Activated CD4-positive, alpha-beta memory T cell treated with anti-CD3 and anti-CD28 coated beads for 36 hours (primary cell): ENCODE measurements at places on chromosomes 3 and 15. TPM values are rescaled to one million over a fixed set of nuclear protein-coding genes. Genes with fewer than 3 reads are reported as not detected.

GRCh38 chr3:100089812-100090668, 24.3 kb downstream of the FILIP1L start:
- peak; percentile 45 for DNase-seq

GRCh38 chr3:69161587-69162307, 39.4 kb upstream of the LMOD3 start:
- no peaks in the 10 kb centered on the region for H3K36me3 ChIP-seq
- H3K27ac ChIP-seq, result no peak overlapping the region
- H3K4me1 ChIP-seq, result peaks cover 14% of the 10 kb centered on the region

DNA sequence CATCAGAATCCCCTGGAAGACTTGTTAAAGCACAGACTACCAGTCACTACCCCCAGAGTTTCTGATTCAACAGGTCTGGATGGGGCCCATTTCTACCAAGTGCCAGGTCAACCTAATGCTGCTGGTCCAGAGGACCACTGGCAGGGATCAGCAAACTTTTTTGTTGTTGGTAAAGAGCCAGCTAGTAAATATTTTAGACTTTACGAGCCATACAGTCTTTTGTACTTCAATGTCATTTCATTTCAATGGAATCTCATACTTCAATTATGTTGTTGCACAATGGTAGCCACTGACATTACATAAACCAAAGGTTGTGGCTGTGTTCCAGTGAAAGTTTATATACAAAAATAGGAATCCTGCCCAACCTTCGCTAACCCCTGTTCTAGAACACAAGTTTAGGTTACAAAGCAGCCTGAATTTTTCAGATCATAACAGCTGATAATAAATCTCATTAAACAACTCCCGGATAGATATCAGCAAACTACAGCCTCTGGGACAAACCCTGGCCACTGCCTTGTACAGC, 28.7 kb downstream of the ULK4 start:
- no peak overlapping the region for H3K4me3 ChIP-seq
- DNase-seq, result no peak
- H3K4me1 ChIP-seq, result no peaks in the 10 kb centered on the region
- no peak overlapping the region for H3K27ac ChIP-seq

GRCh38 chr15:67838789-67839332, 984 bp downstream of the RNU6-1 start:
- peak overlapping the region; percentile 7 for H3K4me3 ChIP-seq
- DNase-seq, result no peak
- H3K4me1 ChIP-seq, result peaks cover 49% of the 10 kb centered on the region
- H3K27me3 ChIP-seq, result peaks cover 30% of the 10 kb centered on the region

GRCh38 chr15:29688506-29689286, 133.6 kb downstream of the TJP1 start:
- H3K27ac ChIP-seq, result no peak overlapping the region
- no peaks in the 10 kb centered on the region for H3K36me3 ChIP-seq
- no peaks in the 10 kb centered on the region for H3K4me1 ChIP-seq
- no peak for DNase-seq
- no peak overlapping the region for H3K4me3 ChIP-seq
- H3K27me3 ChIP-seq, result peaks cover 6% of the 10 kb centered on the region

GRCh38 chr3:150232992-150233451, 175.1 kb upstream of the TSC22D2 start:
- H3K27me3 ChIP-seq, result no peaks in the 10 kb centered on the region
- no peaks in the 10 kb centered on the region for H3K4me1 ChIP-seq
- H3K4me3 ChIP-seq, result no peak overlapping the region

DNA sequence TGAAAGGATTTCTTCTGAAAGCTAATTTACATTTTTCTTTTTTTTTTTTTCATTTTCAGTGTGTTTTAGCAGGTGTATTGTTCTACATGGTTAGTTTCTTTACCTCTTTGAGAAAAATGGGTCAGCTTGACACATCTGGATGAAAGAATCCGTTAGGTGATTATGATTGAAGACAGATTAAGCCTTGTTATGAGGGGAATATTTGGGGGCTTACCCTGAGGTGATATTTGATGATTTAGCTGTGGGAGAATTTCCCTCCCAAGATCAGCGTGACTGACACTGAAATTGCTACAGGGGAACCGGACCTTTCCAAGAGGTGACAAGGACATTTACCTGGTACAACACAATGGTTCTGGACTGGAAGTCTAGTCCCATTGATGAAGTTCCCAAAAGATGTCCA, 147.5 kb downstream of the NFKBIZ start:
- no peak for DNase-seq
- H3K27me3 ChIP-seq, result peaks cover 7% of the 10 kb centered on the region
- H3K36me3 ChIP-seq, result no peaks in the 10 kb centered on the region
- H3K4me3 ChIP-seq, result no peak overlapping the region
- no peak overlapping the region for H3K27ac ChIP-seq

DNA sequence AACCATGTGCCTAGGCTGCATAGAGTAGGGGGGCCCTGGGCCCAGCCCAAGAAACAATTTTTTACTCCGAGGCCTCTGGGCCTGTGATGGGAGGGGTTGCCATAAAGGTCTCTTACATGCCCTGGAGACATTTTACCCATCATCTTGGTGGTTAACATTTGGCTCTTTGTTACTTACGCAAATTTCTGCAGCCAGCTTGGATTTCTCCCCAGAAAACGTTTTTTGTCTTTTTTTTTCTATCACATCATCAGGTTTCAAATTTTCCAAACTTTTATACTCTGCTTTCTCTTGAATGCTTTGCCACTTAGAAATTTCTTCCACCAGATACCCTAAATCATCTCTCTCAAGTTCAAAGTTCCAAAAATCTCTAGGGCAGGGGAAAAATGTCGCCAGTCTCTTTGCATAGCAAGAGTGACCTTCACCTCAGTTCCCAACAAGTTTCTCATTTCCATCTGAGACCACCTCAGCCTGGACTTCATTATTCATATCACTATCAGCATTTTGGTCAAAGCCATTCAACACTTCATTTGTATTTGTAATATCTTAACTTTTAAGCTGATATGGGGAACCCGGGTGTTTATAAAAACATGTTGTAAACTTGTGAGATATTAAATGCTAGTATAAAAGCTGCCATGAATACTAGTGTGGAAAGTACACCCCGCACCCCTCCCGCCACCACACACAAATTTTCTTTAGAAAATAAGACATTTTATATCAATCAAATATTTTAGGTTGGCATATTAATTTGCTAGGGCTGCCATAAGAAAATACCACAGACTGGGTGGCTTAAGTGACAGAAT, 56.0 kb upstream of the PLSCR4 start:
- no peaks in the 10 kb centered on the region for H3K36me3 ChIP-seq
- H3K27me3 ChIP-seq, result no peaks in the 10 kb centered on the region
- no peaks in the 10 kb centered on the region for H3K4me1 ChIP-seq
- H3K4me3 ChIP-seq, result no peak overlapping the region
- DNase-seq, result no peak

DNA sequence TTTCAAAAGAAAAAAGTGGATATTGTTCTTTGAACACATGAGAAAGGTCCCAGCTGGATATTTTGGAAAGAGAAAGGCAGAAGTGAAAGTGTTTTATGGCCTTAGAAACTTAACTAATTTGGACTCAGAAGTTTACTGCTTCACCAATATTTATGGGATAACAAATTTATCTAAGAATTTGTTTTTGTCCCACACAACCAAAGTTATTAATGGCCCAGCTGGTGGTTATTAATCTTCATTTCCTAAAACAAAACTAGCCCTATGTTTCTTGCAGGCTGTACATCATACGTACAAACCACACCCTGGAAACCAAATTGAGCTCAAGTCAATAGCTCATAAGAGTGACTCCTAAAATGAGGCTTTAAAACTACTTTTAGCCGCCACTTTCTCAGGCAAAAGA, 372.9 kb upstream of the LMCD1 start:
- H3K4me3 ChIP-seq, result no peak overlapping the region
- no peak overlapping the region for H3K27ac ChIP-seq
- peaks cover 3% of the 10 kb centered on the region for H3K27me3 ChIP-seq

DNA sequence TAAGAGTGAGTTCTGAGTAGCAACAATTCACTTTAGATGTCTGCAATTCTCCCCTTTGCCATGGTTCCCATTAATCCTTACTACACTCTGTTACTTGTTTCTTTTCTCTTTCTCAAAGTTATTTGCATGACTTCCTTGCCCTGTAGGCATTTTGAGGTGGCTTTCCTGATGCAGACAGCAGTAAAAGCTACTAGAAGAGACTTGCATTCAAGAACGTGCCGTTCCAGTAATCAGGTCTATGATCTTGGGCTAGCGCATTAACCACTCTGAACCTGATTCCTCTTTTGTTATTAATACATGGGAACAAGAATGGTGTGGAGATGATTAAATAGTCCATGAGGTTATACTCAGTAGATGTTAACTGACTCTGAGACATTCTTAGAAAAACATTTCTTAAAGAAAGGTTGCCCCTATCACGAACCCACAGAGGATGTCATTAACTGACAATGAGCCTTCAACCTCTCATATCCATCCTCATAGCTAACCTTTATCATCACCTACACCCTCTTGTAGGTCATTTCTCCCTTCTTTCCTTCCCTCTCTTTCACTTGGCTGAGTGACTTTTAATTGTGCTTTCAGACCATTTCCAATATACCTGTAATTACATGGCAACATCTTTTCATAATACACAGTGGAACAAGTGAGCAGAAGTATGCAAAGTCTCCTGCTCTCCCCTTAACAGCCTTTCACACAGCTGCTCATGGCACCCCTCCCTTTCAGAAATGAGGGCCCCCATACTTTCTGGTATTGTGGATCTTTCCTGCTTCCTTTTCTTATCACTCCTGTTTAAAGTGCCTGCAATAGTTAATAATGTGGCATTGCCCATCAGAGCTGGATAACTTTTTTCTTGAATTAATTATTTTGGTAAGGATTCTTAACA, 175.9 kb downstream of the CHST2 start:
- no peak overlapping the region for H3K27ac ChIP-seq
- no peaks in the 10 kb centered on the region for H3K36me3 ChIP-seq
- DNase-seq, result no peak
- no peaks in the 10 kb centered on the region for H3K27me3 ChIP-seq
- H3K4me3 ChIP-seq, result no peak overlapping the region

GRCh38 chr3:195001961-195002861, 268.7 kb downstream of the XXYLT1 start:
- H3K36me3 ChIP-seq, result no peaks in the 10 kb centered on the region
- no peak overlapping the region for H3K4me3 ChIP-seq
- no peaks in the 10 kb centered on the region for H3K4me1 ChIP-seq
- DNase-seq, result peak; percentile 36
- H3K27ac ChIP-seq, result no peak overlapping the region
- peaks cover 4% of the 10 kb centered on the region for H3K27me3 ChIP-seq

DNA sequence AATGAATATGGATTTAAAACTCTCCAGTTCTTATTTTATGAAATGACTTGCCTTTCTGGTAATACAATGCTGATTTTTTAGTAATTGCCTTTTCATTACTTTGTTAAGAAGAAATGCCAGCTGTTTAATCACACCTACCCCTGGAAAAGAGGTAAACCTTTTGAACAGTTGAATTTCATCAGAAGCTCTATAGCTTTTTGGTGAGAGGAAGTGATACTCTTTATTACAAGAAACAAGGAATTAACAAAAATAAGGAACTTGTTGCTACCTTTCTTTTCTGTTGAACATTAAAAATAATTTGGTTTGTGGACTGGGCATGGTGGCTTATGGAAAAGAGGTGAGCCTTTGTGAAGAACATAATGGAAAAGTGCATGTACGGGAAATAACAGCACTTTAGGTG, 19.7 kb downstream of the BLOC1S6 start:
- no peak for DNase-seq
- no peaks in the 10 kb centered on the region for H3K27me3 ChIP-seq
- H3K36me3 ChIP-seq, result peaks cover 12% of the 10 kb centered on the region
- H3K4me1 ChIP-seq, result no peaks in the 10 kb centered on the region

- peaks cover 31% of the 10 kb centered on the region for H3K4me1 ChIP-seq
- no peak overlapping the region for H3K27ac ChIP-seq
- H3K27me3 ChIP-seq, result no peaks in the 10 kb centered on the region
- peaks cover 32% of the 10 kb centered on the region for H3K36me3 ChIP-seq
- DNase-seq, result no peak
Measured at GRCh38 chr3:42631620-42632019, 21.9 kb upstream of the ZBTB47 start.

GRCh38 chr3:54696313-54696712, 231.5 kb downstream of the LRTM1 start:
- H3K36me3 ChIP-seq, result no peaks in the 10 kb centered on the region
- H3K27me3 ChIP-seq, result peaks cover 1% of the 10 kb centered on the region
- no peaks in the 10 kb centered on the region for H3K4me1 ChIP-seq
- no peak for DNase-seq
- no peak overlapping the region for H3K4me3 ChIP-seq
- H3K27ac ChIP-seq, result no peak overlapping the region

DNA sequence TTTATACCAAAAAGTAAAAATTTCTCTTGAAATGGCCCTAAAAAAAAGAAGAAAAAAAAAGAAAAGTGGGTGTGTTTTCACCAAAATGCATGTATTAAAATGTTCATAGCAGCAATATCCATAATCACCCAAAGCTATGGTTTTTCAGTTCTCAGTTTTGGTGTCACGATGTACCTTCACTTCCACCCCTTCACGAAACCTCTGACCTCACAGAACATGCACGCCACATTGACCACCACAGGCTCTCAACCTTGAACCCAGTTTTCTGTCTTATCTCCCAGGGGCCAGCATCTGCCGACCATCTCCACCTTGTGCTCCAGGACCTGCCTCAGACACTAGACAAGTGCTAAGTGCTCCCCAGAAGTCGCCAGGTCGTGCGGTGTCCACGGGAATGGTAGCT, 30.4 kb downstream of the COLQ start:
- H3K27me3 ChIP-seq, result no peaks in the 10 kb centered on the region
- H3K27ac ChIP-seq, result no peak overlapping the region
- no peak for DNase-seq
- H3K4me3 ChIP-seq, result no peak overlapping the region
- no peaks in the 10 kb centered on the region for H3K36me3 ChIP-seq

GRCh38 chr15:43325039-43325684, 5.2 kb downstream of the LCMT2 start:
- H3K36me3 ChIP-seq, result peaks cover 17% of the 10 kb centered on the region
- H3K27me3 ChIP-seq, result no peaks in the 10 kb centered on the region
- DNase-seq, result no peak
- no peak overlapping the region for H3K4me3 ChIP-seq
- H3K4me1 ChIP-seq, result peaks cover 25% of the 10 kb centered on the region

DNA sequence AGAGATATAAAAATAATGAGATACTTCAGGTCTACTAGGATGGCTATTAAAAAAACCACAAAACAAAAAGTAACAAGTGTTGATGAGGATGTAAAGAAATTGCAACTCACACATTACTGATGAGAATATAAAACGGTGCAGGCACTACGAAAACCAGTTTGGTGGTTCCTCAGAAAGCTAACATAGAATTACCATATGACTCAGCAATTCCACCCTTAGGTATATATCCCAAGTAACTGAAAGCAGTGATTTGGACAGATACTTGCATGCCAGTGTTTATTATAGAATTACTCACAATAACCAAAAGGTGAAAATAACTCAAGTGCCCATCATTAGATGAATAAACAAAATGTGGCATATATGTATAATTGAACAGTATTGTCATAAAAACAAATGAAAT, 87.5 kb upstream of the MELTF start:
- no peak for DNase-seq
- no peaks in the 10 kb centered on the region for H3K27me3 ChIP-seq
- peaks cover 8% of the 10 kb centered on the region for H3K4me1 ChIP-seq
- no peak overlapping the region for H3K4me3 ChIP-seq

GRCh38 chr3:41173926-41174885, 25.1 kb upstream of the CTNNB1 start:
- H3K36me3 ChIP-seq, result no peaks in the 10 kb centered on the region
- H3K4me3 ChIP-seq, result no peak overlapping the region
- no peak overlapping the region for H3K27ac ChIP-seq
- DNase-seq, result no peak
- peaks cover 12% of the 10 kb centered on the region for H3K27me3 ChIP-seq

MBD4 gene
- total RNA-seq, result 50.5 TPM

CX3CR1 gene
- total RNA-seq, result 0.07 TPM

GOLGA8S gene
- total RNA-seq, result 0.05 TPM

COL7A1 gene
- total RNA-seq, result 1.1 TPM

CCDC39 gene
- not detected for total RNA-seq

GASK1A gene
- not detected for total RNA-seq

AADACL2 gene
- total RNA-seq, result not detected
